ENCODE measurements at places on chromosomes 4 and X.

- no peak for DNase-seq
Observed at GRCh38 chr4:4594285-4594920, 52.6 kb upstream of the STX18 start.

- DNase-seq, result no peak
Observed at GRCh38 chr4:130478406-130478805, 1382.5 kb downstream of the C4orf33 start.

GRCh38 chrX:107324493-107325310 lies 118.3 kb downstream of the DNAAF6 start:
- no peak for DNase-seq

GRCh38 chr4:145533001-145533400 lies 51.3 kb downstream of the SMAD1 start:
- DNase-seq, result no peak

GRCh38 chrX:17977696-17978095 lies 116.6 kb upstream of the RAI2 start:
- no peak for DNase-seq

DNA sequence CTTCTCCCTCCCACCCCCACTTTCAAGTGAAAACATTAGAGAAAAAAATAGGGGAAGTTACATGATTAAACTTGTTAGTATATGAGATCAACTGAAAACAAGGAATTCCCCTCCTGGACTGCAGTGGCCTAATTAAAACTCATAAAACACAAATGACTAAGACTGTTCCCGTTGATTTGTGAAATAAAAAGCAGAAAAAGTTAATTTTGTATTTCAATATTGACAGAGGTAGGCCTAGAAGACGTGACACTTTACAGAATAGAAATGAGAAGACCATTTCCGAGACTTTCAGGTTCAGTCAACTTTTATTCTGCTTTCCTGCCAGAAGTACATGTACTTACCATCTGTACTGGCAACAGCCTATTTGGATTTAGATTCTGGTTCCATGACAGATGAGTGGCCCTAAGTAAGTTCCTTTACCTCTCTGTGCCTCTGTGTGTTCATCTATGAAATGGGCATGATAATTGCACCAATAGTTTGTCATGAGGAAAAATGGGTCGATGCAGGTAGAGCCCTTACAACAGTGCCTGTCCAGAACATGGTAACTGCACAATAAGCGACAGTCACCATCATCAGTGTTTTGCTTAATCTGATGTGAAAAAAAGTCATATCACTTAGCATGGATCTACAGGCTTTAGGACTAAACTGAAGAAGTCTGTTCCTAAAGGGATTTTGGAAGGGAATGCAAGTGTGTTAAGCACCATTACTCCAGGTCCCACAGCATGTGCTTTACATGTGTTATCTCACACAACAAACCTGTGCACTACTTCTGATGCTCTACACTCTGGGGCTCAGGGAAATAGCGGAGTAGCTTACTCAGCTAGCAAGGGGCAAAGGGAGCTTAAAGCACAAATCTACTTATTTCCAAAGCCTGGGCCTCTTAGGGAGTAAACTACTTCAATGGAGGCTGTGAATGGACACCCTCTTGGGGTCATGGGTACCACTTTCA lies 562.3 kb upstream of the DIPK2B start:
- DNase-seq, result no peak

GRCh38 chr4:184200296-184200695 lies 17.4 kb downstream of the ENPP6 start:
- no peak for DNase-seq

DNA sequence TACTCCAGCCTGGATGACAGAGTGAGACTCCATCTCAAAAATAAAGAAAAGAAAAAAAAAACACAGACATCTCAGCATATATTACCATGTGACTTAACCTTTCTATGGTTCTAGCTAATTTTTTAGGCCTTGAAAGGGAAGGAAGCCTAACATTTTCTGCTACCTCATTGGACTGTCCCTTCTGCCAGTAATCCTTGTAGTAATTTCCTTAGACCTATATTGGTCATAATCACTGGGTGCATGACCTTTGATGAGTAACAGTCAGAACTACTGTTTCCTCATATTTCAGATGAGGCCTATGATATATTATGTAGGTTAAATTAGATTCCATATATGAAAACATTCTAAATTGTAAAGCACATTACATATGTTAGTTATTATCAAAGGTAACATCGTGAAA lies 9.6 kb downstream of the XIAP start:
- no peak for DNase-seq

DNA sequence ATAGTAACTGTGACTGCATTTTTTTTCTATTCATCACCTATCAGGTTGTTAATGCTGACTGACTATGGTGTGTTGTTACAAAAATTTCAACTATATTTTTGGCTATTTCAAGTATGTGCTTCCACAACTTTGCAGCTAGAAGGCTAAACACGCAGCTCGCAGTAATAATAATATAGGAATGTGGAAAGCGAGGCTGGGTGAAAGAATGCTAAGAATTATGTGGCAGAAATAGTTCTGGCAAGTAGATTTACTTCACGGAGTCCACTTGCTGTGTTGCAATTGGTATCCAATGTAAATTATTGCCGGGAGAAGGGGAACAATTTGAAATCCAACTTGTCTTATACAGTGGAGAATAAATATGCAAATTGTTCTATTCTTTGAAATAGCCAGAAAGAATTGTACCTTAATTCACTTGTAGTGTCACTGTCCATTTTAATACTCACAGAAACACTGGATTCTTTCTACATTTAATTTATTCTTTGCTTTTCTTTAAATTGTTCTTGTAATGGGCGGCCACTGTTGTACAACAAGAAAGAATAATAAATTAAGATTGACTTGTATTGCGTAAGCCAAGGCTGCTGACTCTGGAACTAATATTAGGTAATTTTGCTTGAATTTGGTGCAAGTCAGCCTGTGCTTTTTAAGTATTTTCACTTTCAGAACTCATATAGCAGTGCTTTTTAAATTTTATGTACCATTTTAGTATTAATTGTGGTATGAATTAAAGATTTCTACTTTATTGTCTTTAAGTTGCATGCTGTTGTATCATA lies 154.9 kb downstream of the FRMPD4 start:
- DNase-seq, result no peak

DNA sequence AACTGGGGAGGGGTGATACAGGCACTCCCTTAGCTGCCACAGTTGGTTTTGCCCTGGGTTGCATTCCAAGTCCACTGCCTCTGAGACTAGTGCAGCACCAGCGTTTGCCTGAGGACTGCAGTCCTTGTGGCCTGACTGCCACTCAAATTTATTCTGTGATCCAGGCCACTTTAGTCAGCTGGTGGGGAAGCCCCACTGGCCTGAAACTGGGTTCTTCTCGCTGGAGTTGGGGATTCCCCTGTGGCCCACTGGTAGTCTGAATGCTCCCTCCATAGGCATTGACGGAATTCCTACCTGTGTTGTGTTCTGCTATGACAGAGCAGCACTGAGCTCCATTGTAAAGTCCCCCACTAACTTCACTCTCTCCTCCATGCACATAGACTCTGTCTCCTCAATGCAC lies 63.8 kb downstream of the PTPN13 start:
- no peak for DNase-seq

- no peak for DNase-seq
Observed at GRCh38 chr4:8939160-8939839, 67.7 kb upstream of the HMX1 start.

- DNase-seq, result no peak
Observed at GRCh38 chr4:145326491-145326890, 146.1 kb upstream of the OTUD4 start.

DNA sequence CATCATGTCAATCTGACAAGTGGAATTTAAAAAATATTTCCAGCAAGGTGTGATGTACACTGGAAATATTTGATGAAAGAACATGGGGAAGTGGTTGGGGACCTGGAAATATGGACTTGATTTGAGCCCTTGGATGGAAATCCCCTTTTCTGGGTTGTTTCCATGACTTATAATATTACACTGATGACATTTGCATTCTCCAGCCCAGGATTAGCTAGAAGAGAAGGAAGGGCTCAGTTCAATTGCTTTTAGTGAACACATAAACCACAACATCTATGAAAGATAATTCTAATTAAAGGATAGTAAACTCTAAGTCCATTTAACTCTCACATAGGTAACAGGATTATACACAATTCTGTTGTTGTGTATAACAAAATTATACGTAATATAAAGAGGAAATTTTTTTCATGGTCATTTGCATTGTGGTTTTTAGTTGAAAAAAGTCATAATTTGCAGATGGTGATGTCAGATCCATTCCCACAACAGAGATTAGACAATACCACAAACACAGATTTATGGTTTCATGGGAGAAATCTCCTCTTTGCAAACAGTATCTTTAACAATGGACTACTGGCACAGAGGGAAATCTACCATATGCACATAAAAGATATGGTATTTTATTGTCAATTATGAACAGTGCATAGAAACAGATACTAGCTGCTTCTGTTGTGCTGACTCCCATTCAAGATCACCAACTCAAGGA lies 126.5 kb downstream of the DKK2 start:
- no peak for DNase-seq

DNA sequence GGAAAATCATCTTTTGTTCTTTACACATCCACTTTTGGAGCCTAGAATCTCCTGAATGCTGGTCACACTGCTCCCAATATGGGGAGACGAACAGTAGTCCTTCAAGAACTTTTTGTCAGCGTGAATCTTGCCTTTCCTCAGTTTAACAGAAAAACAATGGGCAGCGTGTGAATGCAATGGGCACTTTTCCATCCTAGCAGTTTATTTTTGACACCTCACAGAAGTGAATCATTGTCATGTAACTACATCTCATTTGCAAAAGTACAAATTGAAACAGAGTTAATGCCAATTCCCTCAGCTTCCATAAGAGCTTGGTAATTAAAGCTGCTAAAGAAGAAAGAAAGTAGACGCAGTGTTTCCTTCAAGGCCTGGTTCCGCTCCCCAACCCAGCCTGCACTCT lies 85.5 kb downstream of the DRD5 start:
- DNase-seq, result no peak

DNA sequence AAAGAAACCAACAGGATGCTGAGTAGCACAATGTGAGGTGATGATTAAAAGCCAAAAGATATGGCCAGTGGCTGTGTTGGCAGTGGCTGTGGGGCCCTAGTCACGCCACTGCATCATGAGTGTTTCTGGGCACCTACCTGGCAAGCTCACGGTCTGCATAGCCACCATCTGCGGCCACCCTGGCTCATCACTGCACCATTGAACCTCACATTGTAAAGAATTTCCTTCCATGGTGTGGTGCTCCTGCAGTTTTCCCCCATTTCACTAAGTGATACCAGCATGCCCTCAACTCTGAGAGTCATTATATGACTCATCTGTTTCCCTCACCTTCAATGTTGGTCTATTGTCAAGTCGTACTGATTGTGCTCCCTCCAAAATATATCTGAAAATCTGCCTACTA lies 45.5 kb upstream of the CLNK start:
- no peak for DNase-seq

- no peak for DNase-seq
Observed at GRCh38 chr4:160894809-160895208, 1269.0 kb downstream of the FSTL5 start.

- DNase-seq, result no peak
Observed at GRCh38 chr4:113972781-113973180, 6.7 kb downstream of the ARSJ start.

DNA sequence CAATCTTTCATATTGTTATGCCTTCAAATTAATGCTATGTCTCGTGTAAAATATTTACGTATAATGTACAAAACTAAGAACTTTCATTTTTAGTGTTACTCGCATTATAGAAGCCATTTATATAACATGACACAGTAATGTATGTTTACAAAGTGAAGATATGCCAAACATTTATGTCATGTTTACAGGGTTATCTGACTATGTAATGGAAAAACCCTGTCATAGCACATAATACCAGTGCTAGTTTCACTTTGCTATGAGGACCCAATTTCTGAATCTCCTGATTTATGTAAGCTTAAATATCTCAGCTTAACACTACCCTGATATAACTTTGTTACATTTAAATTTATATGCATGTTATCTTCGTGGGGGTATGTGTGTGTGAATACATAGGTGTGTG lies 233.1 kb downstream of the FAT4 start:
- DNase-seq, result no peak

DNA sequence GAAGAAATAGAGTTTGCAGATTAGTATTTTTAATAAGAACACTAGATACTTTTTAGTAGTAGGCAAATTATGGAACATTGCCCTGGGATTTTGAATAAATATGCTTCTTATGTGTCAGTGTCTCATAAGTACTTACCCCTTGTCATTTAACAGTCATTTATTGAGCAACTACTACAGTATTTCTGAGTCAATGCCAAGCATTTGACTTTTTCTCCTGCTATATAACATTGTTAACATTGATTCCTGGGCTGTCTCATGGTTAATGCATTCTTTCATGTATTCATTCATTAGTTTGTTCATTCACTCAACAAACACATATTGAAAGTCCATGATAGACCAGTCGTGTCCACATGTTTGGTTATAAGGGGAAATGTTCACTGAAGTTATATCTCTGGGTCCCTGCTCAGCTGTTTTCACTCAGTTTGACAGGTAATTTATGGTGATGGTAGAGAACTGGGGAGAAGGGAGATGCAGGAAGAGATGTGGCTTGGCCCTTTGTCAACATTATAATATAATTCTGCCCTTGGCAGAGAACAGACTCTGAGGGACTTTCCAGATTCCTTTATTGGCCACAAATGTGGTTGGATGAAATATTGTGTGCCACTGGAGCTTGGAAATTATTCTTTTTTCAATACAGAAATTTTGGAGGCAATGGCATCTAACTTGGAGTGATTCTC lies 49.8 kb downstream of the OSTC start:
- no peak for DNase-seq

DNA sequence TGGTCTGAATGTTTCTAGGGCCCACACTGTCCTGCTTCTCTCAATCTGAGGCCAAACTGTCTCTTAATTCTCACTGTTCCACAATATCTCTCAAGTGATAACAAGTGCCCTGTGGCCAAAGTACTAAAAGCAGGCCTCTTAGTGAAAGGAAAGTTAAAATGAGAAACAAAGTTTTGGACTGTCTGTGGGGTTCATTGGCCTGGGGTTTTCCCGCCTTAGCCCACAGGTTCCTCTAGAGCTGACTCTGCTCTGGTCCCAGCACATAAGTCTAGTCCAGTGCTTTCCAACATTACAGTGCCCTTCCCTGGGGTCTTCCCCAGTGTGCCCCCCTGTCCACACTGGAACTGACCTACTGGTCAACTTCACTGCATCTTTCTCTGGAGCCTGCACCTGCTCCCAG lies 6.3 kb downstream of the MAGEB1 start:
- DNase-seq, result no peak
